ENCODE measurements at places on chromosomes 3 and 15.

GRCh38 chr3:118626453-118626852 lies 408.2 kb downstream of the IGSF11 start:
- DNase-seq: no peak

GRCh38 chr3:29475305-29475840 lies 194.5 kb downstream of the RBMS3 start:
- no peak for DNase-seq

DNA sequence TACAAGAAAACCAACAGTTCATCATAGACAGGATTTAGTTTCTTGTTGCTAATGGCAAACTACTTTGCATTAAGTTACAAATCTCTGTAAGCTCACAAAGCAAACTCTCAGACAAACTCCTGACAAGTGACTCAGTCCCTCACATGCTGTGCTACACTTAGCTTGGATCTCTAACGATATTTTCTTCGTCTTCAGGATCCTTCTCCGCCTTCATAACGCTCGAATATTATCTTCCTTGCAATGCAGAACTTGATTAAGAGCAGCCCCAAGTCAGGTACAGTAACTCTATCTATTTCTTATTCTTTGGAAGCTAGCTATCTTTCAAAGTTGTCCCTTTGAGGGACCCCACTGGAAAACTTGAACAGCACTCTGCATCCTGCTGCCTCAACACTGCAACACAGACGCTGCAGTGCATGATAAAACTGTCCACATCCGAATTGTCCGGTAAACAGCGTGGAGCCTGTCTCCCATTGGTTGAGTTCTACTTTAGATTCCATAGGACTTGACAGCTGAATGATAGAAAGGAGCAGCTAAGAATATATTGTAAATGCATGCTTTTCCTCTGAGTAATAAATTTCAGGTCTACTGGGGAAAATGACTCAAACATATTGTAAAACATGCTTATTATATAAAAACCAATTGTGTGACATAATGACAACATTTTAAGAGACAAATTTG lies 61.3 kb downstream of the UACA start:
- no peak for DNase-seq

GRCh38 chr15:29939404-29939803 lies 117.1 kb upstream of the TJP1 start:
- DNase-seq: no peak

GRCh38 chr3:86563400-86563970 lies 427.5 kb downstream of the VGLL3 start:
- no peak for DNase-seq

DNA sequence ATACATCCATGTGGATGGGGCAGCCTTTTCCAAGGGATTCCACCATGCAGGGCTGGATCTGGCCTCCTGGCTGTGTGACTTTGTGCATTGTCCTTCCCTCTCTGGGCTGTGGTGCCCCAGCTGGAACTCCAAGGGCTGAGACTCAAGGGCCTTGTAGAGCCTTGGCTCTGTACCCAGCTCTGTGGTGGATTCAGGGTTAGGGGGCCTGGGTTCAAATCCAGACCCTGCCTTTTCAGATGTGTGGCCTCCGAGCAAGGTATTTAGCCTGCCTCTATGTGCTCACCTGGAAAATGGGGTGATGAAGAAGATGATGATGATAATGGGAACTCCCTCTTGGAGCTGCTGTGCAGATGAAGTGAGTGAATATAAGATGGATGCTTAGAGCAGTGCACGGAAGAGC lies 161.9 kb downstream of the WNT7A start:
- no peak for DNase-seq

- no peak for DNase-seq
Observed at GRCh38 chr15:63998489-63998888, 47.8 kb downstream of the DAPK2 start.

DNA sequence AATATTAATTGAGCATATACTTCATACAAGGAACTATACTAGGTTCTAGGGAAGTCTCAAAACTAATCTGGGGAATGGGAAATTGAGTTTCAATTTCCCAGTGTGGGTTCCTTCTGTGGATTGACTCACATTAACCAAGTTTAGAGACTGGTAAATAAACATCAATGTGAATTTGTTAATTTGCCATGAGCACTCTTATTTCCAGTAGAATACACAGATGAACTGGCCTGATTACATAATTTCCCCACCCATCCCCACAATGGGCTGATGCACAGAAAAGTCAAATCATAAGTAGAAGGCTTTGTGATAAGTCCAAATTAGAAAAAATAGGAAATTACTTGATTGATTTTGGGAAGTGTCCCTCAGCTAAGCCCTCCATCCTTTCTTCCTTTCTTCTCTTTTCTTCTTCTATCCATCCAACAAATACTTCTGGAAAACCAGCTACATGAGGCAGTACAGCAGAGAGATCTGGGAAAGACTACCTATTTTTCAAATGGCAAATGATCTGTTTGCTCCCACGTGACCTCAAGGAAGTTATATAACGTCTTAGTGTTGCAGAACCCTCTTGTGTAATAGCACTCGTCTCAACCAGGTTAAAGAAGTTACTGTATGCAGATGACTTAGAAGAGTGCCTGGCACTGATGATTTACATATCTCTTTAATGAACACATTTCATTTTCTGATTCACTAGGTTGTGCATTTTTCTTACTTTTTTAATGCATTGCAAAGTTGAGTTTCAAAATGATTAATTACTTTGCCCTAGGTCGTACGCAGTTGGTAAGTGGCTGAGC lies 312.3 kb downstream of the SV2B start:
- DNase-seq: no peak

DNA sequence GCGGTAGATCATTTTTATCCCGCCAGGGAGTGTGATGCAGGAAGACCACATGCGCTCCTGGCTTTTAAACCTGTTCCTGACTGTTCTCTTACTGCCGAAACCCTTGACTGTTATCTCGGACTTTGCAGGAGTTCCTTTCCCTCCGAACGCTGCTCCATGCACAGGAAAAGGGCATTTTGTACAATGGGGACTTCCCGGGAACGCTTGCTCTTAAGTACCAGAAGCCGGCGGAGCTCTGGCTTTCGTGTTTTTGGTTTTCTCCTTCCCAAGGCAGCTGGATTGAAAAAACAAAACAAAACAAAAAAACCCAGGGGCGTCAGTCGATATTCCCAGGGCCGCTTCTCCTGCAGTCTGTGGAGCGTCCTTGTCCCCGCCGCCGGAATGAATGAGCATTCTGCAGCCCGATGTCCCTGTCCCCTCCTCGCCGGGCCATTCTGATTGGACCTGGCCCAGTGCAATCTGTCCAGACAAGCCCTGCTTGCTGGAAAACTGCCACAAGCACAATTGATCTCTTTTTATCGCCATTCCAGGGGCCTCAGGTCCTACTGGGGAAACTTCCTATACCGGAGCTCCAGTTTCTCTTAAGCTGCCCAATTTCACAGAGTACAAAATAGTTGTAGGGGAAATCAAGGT lies 44.8 kb downstream of the SLC6A1 start:
- DNase-seq: no peak

DNA sequence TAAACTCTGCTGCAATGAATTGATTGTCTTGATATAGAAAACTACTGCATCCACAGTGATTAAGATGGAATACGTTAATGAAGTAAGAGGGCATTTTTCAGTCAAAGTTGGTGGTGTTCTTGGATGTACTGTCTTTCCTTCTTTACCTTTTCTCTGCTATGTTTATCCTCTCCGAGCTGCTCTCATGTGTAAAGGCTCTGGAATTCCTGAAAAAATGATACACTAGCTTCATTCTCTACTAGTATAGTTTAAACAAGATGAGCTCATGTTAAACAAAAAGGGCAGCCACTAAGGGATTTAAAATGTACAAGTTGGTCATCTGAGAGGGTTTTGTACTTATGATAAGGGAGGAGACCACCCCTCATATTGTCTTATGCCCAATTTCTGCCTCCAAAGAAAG lies 504.6 kb upstream of the NECTIN3 start:
- no peak for DNase-seq

DNA sequence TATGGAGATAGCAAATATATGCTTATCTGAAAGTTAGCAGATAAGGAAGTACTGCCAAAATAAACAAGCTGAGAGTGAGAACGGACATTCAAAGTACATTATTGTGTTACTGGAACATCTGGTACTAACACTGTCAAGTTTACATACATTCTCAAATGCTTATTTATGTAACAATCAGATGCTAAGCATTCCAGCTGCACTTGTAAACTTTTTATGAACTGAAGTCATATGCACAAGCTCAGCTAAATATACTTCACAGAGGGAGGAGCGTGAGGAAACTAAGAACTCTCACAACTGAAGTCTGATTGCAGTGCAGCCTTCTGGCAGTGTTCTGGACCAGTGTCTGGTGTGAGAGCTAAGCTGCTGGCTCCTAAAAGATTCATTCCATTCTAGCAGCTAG lies 223.7 kb upstream of the NANOGP8 start:
- no peak for DNase-seq

GRCh38 chr3:118055381-118055780 lies 979.3 kb downstream of the IGSF11 start:
- DNase-seq: no peak

GRCh38 chr3:188037965-188038581 lies 115.9 kb upstream of the LPP start:
- DNase-seq: no peak

DNA sequence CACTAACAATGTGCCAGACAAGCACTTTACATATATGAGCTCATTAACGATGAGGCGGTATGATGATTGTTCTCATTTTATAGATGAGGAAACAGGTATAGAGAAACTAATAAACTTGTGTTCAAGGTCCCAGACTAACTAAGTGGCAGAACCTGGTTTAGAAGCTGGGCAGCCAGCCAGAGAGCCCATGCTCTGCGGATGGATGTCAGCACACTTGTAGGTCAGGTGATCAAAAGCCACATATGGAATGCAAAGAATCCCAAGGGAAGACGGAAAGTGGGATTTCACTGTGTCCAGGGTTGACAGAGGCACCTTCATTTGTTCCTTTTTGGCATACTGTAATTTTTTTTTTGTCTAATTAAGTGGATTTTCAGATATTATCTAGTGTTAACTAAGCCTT lies 103.7 kb downstream of the EFL1 start:
- DNase-seq: no peak

- no peak for DNase-seq
Observed at GRCh38 chr3:124586126-124587052, 143.9 kb upstream of the UMPS start.

DNA sequence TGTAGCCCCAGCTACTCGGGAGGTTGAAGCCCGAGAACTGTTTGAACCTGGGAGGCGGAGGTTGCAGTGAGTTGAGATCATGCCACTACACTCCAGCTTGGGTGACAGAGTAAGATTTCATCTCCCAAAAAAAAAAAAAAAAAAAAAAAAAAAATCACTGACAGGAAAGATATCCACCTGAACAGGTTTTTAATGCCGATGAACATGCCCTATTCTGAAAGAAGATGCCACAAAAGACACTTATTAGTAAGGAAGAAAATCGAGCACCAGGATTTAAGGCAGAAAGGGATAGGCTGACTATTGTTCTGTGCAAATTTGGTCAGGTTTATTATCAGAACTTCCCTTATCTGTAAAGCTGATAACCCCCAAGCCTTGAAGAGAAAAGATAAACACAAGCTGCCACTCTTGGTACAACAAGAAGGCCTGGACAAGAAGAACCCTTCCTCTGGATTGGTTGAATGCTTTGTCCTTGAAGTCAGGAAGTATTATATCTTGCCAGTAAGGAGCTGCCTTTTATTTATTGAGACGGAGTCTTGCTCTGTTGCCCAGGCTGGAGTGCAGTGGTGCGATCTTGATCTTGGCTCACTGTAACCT lies 2.7 kb upstream of the PARP16 start:
- DNase-seq: no peak

- no peak for DNase-seq
Observed at GRCh38 chr15:67765701-67766100, 59.6 kb upstream of the SKOR1 start.

DNA sequence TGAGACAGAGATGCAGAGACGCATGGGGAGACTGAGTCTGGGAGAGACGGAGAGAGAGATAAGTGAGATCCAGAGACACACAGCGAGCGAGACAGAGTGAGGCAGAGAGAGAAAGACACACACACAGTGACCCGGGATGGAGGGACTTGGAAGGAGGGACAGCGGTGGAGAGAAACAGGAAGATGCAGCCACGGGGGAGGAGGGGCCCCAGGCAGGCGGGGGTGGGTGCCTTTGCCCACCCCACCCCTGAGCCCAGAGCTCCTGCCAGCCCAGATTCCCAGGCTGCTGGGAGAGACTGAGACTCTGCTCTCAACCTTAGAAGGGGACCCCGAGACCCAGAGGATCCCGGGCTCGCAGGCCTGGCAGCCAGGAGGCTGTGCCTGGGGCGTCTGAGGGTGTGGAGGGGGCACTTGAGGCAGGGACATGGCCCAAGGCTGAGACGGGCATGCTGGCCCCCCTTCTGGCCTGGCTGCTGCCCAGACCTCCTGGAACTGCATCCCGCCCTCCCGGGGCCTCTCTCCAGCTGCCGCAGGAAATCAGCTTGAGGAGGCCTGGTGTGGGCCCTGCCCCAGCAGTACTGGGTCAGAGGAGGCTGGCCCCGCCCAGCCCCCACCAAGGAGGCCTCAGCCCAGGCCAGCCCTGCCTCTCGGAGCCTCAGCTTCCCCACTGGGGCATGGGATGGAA lies 18.1 kb downstream of the H1-8 start:
- DNase-seq: no peak

DNA sequence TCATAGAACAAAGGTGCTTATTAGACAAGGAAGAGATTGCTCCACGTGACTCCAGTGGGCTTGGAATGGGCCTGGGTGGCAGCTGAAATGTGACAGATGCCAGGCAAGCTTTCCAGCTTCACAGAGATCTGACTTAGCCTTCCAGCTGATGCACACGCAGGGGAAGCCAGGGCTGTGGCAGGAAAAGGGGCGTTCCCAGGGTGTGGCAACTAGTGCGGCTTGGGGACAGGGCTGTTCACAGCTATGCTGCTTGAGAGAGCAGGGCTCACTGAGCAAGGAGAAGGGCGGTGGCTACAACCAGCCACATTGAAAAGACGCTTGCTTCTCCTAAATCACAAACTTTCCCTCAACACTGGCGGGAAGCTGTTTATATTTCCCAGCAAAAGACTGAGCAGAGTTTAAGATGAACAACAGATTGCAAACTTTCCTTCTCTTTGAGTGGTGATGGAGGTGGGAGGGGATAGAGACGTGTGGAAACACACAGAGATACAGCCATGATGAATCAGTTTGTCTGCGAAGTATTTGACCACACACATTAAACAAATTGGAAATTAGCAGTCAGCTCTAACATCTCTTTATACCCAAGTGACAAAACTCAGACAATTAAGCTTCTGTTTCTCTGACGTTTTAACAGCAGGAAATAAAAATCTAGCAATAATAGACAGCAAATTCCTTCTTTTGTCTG lies 127.5 kb downstream of the BDH1 start:
- peak; percentile 79 for DNase-seq

GRCh38 chr15:87736891-87737389 lies 519.6 kb downstream of the NTRK3 start:
- DNase-seq: peak; percentile 26

GRCh38 chr3:140332131-140332530 lies 345.7 kb upstream of the TRIM42 start:
- no peak for DNase-seq

GRCh38 chr3:5278666-5279065 lies 91.2 kb downstream of the EDEM1 start:
- DNase-seq: no peak

- DNase-seq: no peak
Observed at GRCh38 chr15:31510057-31510456, 183.4 kb downstream of the KLF13 start.

Data from activated CD8-positive, alpha-beta T cell treated with anti-CD3 and anti-CD28 coated beads, Interleukin-2, amount 10 ng/mL, durations not matched to agents 7 days and 5 days (primary cell).